Muscle of arm (tissue), 14 donors: ENCODE measurements at places on chromosomes 7 and 10. TPM values are rescaled to one million over a fixed set of nuclear protein-coding genes. Genes with fewer than 3 reads are reported as not detected.

CPA2 gene
- polyA plus RNA-seq, result 0.54 TPM

CNNM1 gene
- polyA plus RNA-seq, result 0.05 TPM

SPACDR gene
- polyA plus RNA-seq, result 1.1 TPM

PTN gene
- 113 TPM for polyA plus RNA-seq

LIPJ gene
- 0.15 TPM for polyA plus RNA-seq

TRDMT1 gene
- 10.9 TPM for polyA plus RNA-seq

SORBS1 gene
- polyA plus RNA-seq, result 89.2 TPM

ADAP1 gene
- polyA plus RNA-seq, result 3.4 TPM

GRID2IP gene
- not detected for polyA plus RNA-seq

ABCC2 gene
- 1.1 TPM for polyA plus RNA-seq

CFAP43 gene
- not detected for polyA plus RNA-seq

IL6 gene
- polyA plus RNA-seq, result 0.46 TPM

ZC3HAV1L gene
- polyA plus RNA-seq, result 12.4 TPM

HMX2 gene
- not detected for polyA plus RNA-seq

ASL gene
- polyA plus RNA-seq, result 10.8 TPM

ANKRD1 gene
- 22.4 TPM for polyA plus RNA-seq

COL26A1 gene
- 2.0 TPM for polyA plus RNA-seq

SPDYE5 gene
- polyA plus RNA-seq, result 4.5 TPM

METTL27 gene
- 0.64 TPM for polyA plus RNA-seq

LSM8 gene
- polyA plus RNA-seq, result 42.1 TPM

OR2A5 gene
- 0.25 TPM for polyA plus RNA-seq

MYO1G gene
- polyA plus RNA-seq, result not detected

INSIG1 gene
- polyA plus RNA-seq, result not detected

SYT15B gene
- polyA plus RNA-seq, result 0.19 TPM

NPFFR1 gene
- 0.04 TPM for polyA plus RNA-seq

DPYSL4 gene
- polyA plus RNA-seq, result 3.5 TPM

TMEM225B gene
- polyA plus RNA-seq, result 0.93 TPM

MINDY4 gene
- not detected for polyA plus RNA-seq

ZNF316 gene
- 34.2 TPM for polyA plus RNA-seq

PILRA gene
- 9.3 TPM for polyA plus RNA-seq

CALML3 gene
- not detected for polyA plus RNA-seq

CYP2C8 gene
- 0.20 TPM for polyA plus RNA-seq

SDK1 gene
- polyA plus RNA-seq, result not detected

SLC29A4 gene
- 32.3 TPM for polyA plus RNA-seq

OR2A2 gene
- polyA plus RNA-seq, result not detected

HMX3 gene
- not detected for polyA plus RNA-seq

SEM1 gene
- polyA plus RNA-seq, result 120 TPM

FAM24B gene
- 3.0 TPM for polyA plus RNA-seq

HOXA1 gene
- polyA plus RNA-seq, result not detected

LIPN gene
- polyA plus RNA-seq, result not detected

MBL2 gene
- polyA plus RNA-seq, result not detected

CASTOR2 gene
- not detected for polyA plus RNA-seq

RAMP3 gene
- 4.1 TPM for polyA plus RNA-seq

GDF2 gene
- polyA plus RNA-seq, result not detected

NKX2-3 gene
- polyA plus RNA-seq, result not detected

GTPBP4 gene
- 65.5 TPM for polyA plus RNA-seq

BMPER gene
- 11.0 TPM for polyA plus RNA-seq

OPALIN gene
- not detected for polyA plus RNA-seq

SFXN4 gene
- polyA plus RNA-seq, result not detected

OR2A7 gene
- polyA plus RNA-seq, result 2.3 TPM

ZNF117 gene
- polyA plus RNA-seq, result 11.2 TPM

ZNF735 gene
- not detected for polyA plus RNA-seq

C10orf62 gene
- polyA plus RNA-seq, result 0.20 TPM

ZNF277 gene
- 25.6 TPM for polyA plus RNA-seq

TSPAN13 gene
- 92.7 TPM for polyA plus RNA-seq

PYROXD2 gene
- polyA plus RNA-seq, result 8.1 TPM

TTYH3 gene
- 49.5 TPM for polyA plus RNA-seq

GDF10 gene
- 4.1 TPM for polyA plus RNA-seq

SIRT1 gene
- polyA plus RNA-seq, result 29.3 TPM

HOGA1 gene
- polyA plus RNA-seq, result 0.86 TPM
